ENCODE measurements at places on chromosomes 13 and 19. TPM values are rescaled to one million over a fixed set of nuclear protein-coding genes. Genes with fewer than 3 reads are reported as not detected.
A peak's percentile ranks its signal among the peaks of the same experiment; 100 is the strongest.

Gene PABPC3
- total RNA-seq = 0.58 TPM

GRCh38 chr13:38530492-38530891 is 156.4 kb upstream of the FREM2 start:
- peaks cover 4% of the 10 kb centered on the region for H3K27me3 ChIP-seq
- no peaks in the 10 kb centered on the region for H3K36me3 ChIP-seq
- H3K4me3 ChIP-seq = no peak overlapping the region
- DNase-seq = no peak

GRCh38 chr13:73618275-73618865 is 515.8 kb downstream of the KLF12 start:
- peaks cover 9% of the 10 kb centered on the region for H3K27me3 ChIP-seq
- peaks cover 11% of the 10 kb centered on the region for H3K36me3 ChIP-seq
- no peak overlapping the region for H3K27ac ChIP-seq
- no peak for DNase-seq
- H3K4me3 ChIP-seq = no peak overlapping the region
- peaks cover 28% of the 10 kb centered on the region for H3K4me1 ChIP-seq

DNA sequence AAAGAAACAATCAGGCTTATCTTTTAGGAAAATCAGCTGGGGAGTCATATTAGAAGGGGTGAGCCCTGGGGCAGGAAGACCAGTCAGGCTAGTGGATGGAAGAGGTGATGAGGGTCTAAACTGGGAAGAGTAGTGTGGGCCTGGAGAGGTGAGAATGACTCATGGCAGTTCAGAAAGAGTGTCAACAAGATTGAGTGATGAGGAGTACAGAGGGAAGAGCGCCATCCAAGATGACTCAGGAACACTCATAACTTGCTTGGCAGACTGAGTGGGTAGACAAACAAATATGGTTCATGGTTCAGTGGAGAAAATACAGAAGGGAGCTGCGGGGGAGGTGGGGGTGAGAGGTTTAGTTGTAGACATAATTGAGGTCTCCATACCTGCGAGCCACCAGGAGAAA is 17.3 kb upstream of the CLDN10 start:
- no peaks in the 10 kb centered on the region for H3K36me3 ChIP-seq
- no peak for DNase-seq
- H3K4me1 ChIP-seq = no peaks in the 10 kb centered on the region
- H3K4me3 ChIP-seq = no peak overlapping the region
- H3K27me3 ChIP-seq = peaks cover 8% of the 10 kb centered on the region

Gene ZNF491
- 1.1 TPM for total RNA-seq

Gene KIR3DL2
- total RNA-seq = 3.1 TPM

DNA sequence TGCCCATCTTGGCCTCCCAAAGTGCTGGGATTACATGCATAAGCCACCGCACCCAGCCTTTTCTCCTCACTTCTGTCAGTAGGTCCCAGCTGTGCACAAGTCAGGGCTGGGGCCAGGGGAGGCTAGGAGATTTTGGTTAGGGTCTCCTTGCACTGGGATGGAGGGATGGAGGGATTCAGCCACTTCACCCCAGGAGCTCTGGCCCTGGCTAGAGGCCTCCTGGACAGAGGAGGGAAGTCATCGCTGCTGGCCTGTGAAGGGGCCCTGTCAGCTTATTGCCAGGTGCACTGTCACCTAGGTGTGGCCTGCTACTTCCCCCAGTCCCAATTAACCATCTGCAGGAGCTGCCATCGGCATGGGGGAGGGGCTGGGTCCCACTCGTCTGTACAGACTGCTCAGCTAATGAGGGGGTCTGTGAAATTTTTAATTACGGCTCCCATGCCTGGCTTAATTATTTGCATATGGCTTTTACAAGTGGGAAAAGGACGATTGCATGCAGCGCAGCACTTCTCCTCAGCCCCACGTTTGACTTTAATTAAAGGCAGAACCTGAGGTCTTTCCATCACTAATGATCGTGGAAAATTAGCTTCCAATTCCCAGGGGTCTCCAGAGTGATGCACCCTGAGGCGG is 52.4 kb downstream of the CHST8 start:
- no peaks in the 10 kb centered on the region for H3K4me1 ChIP-seq
- H3K4me3 ChIP-seq = no peak overlapping the region
- no peak for DNase-seq
- no peak overlapping the region for H3K27ac ChIP-seq
- no peaks in the 10 kb centered on the region for H3K36me3 ChIP-seq

GRCh38 chr13:26989261-26989956 is 182.2 kb downstream of the USP12 start:
- no peaks in the 10 kb centered on the region for H3K36me3 ChIP-seq
- H3K4me3 ChIP-seq = no peak overlapping the region
- no peak overlapping the region for H3K27ac ChIP-seq
- DNase-seq = no peak
- peaks cover 3% of the 10 kb centered on the region for H3K27me3 ChIP-seq

GRCh38 chr13:105902396-105902795 is 633.1 kb downstream of the EFNB2 start:
- no peak for DNase-seq
- H3K4me1 ChIP-seq = no peaks in the 10 kb centered on the region
- no peaks in the 10 kb centered on the region for H3K36me3 ChIP-seq
- no peak overlapping the region for H3K4me3 ChIP-seq

DNA sequence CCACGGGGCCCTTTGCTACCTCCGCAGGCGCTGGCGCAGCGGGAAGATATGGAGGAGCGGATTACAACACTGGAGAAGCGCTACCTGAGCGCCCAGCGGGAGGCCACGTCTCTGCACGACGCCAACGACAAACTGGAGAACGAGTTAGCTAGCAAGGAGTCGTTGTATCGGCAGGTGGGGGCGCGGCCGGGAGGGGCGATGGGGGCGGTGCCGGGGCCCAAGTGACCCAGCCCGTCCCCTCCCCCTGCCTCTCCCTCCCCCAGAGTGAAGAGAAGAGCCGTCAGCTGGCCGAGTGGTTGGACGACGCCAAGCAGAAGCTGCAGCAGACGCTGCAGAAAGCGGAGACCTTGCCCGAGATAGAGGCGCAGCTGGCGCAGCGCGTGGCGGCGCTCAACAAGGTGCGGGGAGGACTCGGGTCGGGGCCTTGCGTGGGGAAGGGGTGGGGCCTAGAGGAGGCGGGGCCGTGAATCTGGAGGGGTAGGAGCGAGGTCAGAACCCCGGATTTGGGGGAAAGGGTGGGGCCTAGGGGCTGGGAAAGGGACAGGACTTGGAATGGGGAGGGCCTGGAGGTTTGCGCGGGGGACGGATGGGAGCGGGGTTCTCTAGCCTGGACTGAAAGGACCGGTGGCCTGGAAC is 13.7 kb downstream of the PPFIA3 start:
- peak; percentile 46 for DNase-seq
- H3K36me3 ChIP-seq = peaks cover 1% of the 10 kb centered on the region
- H3K27me3 ChIP-seq = peaks cover 1% of the 10 kb centered on the region
- H3K27ac ChIP-seq = no peak overlapping the region
- peak overlapping the region; percentile 58 for H3K4me3 ChIP-seq
- H3K4me1 ChIP-seq = peaks cover 22% of the 10 kb centered on the region

Gene SOHLH2
- not detected for total RNA-seq

Gene ATCAY
- not detected for total RNA-seq

DNA sequence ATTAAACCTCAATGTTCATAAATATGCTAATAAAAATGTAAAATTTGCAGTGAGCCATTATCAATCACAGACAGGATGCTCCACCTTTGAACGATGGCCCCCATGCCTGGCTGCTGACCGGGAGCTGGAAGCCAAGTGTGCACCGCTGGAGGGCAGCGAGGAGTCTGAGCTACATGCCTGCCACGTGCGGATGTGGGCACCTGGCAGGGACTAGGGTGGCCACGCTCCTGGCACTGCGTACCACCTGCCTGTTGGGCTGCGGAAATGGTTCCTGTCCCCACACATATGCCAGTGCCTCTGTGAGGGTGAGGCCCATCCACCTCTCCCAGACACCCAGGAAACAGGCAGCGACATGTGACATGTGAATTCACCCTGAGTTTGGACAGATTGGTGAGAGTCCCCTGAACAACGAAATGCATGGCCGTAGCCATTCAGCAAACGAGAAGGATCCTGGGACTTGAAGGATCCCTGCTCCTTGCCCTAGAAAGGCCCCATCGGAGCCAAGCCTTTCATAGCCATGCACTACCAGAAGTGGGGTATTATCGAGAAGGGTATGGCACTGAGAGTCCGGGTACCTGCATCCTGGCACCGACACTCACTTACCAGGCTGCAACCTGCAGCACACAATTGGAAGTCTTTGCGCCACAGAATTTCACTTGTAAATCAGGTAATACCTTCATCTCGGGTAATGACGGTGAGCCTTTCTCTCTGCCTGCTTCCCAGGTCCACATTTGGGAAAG is 35.8 kb downstream of the TSHZ3 start:
- no peak overlapping the region for H3K27ac ChIP-seq
- no peak overlapping the region for H3K4me3 ChIP-seq
- H3K36me3 ChIP-seq = no peaks in the 10 kb centered on the region
- H3K4me1 ChIP-seq = no peaks in the 10 kb centered on the region

- no peak overlapping the region for H3K27ac ChIP-seq
- H3K36me3 ChIP-seq = no peaks in the 10 kb centered on the region
These were observed 23.0 kb upstream of the LAMP1 start for GRCh38 chr13:113273851-113274590.

Gene CYP4F12
- 0.10 TPM for total RNA-seq

Gene GEMIN7
- total RNA-seq = 27.1 TPM

DNA sequence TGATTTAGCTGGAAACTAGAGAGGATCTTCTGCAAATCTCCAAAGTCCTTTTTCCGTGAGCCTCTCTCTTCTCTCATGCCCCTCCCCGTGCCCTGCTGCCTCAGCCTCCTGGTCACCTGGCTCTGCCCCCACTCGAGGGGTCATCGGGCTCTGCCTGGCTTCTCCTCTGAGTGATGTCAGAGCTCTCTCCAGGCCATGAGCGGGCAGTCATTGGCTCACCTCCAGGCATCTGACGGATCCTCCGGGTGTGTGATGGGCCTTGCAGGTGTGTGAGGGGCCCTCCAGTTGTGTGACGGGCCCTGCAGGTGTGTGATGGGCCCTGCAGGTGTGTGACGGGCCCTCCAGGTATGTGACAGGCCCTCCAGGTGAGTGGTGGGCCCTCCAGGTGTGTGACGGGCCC is 10.3 kb upstream of the GAS6 start:
- no peak overlapping the region for H3K27ac ChIP-seq
- H3K36me3 ChIP-seq = no peaks in the 10 kb centered on the region
- H3K4me3 ChIP-seq = no peak overlapping the region

GRCh38 chr19:17497149-17497798 is 14.2 kb upstream of the PGLS start:
- H3K4me1 ChIP-seq = peaks cover 30% of the 10 kb centered on the region
- no peaks in the 10 kb centered on the region for H3K36me3 ChIP-seq
- no peak overlapping the region for H3K4me3 ChIP-seq
- no peak overlapping the region for H3K27ac ChIP-seq

GRCh38 chr19:22088541-22089144 is 36.4 kb downstream of the ZNF257 start:
- no peak overlapping the region for H3K4me3 ChIP-seq
- H3K27ac ChIP-seq = no peak overlapping the region
- DNase-seq = no peak
- no peaks in the 10 kb centered on the region for H3K27me3 ChIP-seq
- peaks cover 30% of the 10 kb centered on the region for H3K36me3 ChIP-seq

GRCh38 chr19:18717601-18718000 is 34.1 kb downstream of the CRTC1 start:
- H3K4me1 ChIP-seq = no peaks in the 10 kb centered on the region
- H3K36me3 ChIP-seq = no peaks in the 10 kb centered on the region
- no peak overlapping the region for H3K27ac ChIP-seq
- no peak overlapping the region for H3K4me3 ChIP-seq

DNA sequence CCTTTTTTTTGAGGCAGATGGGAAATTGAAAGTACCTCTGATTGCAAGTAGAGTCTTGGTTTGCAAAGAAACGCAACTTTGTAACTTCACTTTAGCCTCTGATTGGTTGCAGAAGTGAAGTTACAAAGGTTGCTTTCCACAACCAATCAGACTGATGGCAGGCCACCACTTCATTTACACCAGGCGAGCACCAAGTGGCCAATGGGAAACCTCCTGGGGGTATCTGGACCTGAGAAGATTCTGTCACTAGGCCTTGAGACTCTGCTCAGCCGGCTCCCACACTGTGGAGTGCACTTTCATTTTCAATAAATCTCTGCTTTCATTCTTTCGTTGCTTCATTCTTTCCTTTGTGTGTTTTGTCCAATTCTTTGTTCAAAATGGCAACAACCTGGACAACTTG is 19.1 kb downstream of the PEPD start:
- no peak overlapping the region for H3K4me3 ChIP-seq
- H3K27me3 ChIP-seq = no peaks in the 10 kb centered on the region
- peak overlapping the region; percentile 50 for H3K27ac ChIP-seq
- H3K4me1 ChIP-seq = peaks cover 7% of the 10 kb centered on the region
- no peak for DNase-seq
- H3K36me3 ChIP-seq = no peaks in the 10 kb centered on the region

Gene TEX101
- total RNA-seq = not detected

DNA sequence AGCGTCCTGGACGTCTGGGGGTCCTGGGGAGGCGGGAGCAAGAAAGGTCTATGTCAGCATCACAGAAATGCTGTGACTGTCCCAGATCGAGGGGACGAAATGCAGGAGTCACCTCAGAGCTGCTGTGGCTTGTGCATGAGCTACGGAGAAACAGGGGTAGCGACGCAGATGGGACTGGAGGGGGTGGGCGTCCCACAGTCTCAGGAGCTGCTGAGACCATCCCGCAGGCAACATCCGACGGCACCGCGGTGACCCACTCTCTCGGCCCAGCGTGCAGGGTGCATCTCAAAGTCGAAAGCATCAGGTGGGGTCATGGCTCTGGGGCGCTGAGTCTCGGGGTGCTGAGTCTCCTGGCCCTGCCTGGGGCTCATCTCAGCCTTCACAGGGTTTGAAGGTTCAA is 37.4 kb upstream of the C13orf46 start:
- H3K27ac ChIP-seq = peak overlapping the region; percentile 31
- peaks cover 23% of the 10 kb centered on the region for H3K36me3 ChIP-seq
- H3K27me3 ChIP-seq = no peaks in the 10 kb centered on the region
- H3K4me3 ChIP-seq = no peak overlapping the region

GRCh38 chr13:107585469-107586180 is 629.7 kb downstream of the LIG4 start:
- H3K4me1 ChIP-seq = no peaks in the 10 kb centered on the region
- no peak for DNase-seq
- H3K27ac ChIP-seq = no peak overlapping the region

Data from activated CD4-positive, alpha-beta T cell treated with anti-CD3 and anti-CD28 coated beads, Interleukin-2, amount 10 ng/mL, durations not matched to agents 7 days and 5 days (primary cell).